CD4-positive, CD25-positive, alpha-beta regulatory T cell (primary cell): ENCODE measurements at places on chromosomes 12 and 14. TPM values are rescaled to one million over a fixed set of nuclear protein-coding genes. Genes with fewer than 3 reads are reported as not detected.

DNA sequence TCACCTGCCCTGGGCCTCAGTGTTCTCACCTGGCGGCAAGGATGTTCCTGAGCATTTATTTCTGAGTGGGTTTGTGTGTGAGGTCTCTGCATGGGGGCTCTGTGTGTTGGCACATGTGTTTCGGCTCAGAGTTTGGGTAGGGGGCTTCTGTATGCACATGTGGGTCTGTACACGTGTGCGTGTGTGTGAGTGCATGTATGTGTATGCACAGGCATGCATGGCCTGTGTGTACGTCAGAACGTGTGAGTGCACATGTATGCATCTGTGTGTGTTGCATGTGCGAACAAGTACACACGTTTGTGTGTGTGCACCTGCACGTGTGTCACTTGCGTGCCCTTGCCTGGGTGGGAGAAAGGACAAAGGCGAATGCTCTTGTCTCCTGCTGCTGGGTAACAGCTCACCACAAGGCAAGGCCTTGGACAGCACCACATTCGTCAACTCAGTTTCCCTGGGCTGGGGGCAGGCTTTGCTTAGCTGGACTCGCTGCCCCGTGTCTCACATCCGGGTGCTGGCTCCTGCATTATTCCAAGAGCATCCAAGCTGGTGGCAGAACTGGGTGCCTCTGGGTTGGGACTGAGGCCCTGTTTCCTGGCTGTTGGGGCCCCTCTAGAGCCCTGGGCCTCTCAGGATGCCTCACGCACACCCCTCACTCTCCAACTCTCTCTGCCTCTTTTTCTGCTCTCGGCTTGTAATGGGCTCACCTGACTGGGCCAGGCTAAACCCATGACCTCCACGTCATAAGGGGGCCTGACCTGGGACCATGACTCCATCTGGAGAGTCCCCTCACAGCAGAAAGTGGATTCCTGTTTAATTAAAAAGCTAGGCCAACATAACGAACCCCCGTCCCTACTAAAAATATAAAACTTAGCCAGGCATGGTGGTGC is 153.6 kb upstream of the C14orf180 start:
- DNase-seq: no peak

- DNase-seq: no peak
Observed at GRCh38 chr14:91438845-91439244, 21.2 kb upstream of the CCDC88C start.

DNA sequence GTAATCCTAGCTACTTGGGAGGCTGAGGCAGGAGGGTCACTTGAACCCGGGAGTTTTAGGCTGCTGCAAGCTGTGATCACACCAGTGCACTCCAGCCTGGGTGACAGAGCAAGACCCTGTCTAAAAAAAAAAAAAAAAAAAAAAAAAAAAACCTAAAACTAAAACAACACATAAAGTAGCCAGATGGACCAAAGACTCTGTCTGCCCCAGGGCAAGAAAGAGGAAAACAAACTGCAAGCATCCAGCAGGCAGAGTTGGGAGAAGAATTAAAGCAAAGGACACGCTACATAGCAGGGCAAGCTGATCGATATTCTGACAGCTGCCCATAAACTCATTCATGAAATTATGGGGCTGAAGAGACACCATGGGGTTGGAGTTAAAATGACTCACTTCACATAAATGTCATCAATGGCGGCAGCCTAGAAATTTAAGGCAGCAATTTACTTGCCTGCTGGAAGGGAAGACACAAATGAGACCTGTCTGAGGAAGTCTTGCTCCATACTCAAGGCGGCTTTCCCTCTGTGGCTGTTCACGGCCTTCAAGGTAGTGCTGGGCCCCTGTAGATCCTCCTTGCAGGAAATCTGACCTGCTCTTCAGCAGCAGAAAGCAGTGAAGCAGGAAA is 259.1 kb upstream of the FKBP4 start:
- DNase-seq: no peak

Gene TEDC1
- 118 TPM for total RNA-seq

Gene DEPDC4
- not detected for total RNA-seq

Gene C12orf42
- total RNA-seq: 8.3 TPM
